Non-pigmented ciliary epithelial cell (primary cell): ENCODE measurements at places on chromosomes 7 and 10.

DNA sequence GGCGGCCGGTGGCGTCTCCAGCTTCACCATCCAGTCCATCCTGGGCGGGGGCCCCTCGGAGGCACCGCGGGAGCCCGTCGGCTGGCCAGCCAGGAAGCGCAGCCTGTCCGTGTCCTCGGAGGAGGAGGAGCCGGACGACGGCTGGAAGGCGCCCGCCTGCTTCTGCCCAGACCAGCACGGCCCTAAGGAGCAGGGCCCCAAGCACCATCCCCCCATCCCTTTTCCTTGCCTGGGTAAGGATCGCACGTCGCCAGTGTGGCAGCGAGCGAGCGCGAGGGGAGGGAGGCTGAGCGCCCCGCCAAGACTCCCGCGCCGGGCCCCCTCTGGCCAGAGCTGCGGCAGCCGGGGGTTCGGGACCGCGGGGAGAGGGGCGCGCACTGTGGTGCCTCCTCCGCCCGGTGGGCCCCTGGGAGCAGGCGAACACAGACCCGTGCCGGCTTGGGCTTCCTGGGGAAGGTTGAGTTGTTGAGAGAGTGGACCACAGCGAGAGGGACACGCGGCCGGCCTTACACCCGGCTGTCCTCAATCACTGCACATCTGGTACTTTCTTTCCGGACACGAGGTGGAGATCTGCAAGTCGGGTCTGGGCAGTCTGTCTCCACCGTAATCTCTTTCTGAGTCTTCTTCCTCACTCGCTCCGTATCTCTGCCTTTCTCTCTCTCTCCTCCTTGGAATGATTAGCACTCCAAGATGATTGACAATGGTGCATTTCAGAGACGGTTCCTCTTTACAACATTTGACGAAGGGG, 652 bp downstream of the HMX2 start:
- DNase-seq, result no peak

DNA sequence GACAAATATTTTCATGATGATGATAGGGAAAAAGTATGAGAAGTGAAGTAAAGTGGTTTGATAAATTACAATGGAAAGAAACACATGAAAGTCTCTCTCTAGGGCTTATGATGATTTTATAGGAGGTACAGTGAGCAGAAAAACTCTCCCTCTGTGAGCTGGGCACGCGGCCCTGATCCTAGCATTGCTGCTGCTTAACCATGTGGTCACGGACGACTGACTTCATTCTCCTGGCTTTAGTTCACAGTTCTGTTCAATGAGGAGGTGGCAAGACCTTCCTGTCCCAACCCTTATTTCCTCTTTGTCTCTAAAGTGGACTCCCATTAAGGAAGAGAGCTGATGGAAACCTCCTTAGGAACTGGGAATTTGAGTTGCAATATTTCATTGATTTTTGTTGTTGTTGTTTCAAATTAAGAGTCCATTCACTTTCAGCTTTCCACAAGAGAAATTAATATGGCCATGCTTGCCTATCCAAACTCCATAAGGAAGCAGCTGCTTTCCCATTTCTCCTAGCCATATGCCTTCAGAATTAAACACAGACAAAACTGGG, 8.2 kb upstream of the PON3 start:
- no peak for DNase-seq

DNA sequence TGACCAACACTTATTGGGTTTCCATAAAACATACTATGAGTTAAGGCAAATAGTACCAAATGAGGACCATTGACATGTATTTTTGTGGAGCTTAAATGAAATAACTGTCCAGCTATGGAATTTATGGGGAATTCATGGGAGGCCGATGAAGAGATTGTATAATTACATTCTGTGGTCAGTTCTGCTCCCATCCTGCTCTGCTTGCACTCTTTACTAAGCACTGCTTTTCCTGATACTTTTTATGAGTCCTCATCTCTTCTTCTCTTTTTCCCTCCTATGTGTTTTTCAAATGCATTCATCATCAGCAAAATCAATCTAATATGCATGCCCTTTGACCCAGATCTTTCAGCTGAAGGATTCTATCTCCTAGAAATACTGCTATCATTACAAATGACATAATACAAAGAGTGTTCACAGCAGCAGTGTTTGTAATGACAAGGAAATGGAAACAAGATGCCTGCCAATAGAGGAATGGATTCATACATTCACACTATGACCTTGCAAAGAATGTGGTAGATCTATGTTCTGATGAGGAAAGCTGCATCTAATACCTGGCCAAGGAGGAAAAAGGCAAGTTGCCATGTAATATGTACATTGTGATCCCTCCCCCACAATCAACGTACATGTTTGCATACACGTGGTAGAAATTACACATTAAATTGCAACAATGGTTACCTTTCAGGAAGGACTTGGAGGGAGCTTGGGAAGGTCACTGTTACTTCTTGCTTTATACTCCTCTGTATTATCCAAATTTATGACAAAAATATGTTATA, 73.9 kb downstream of the PCGF5 start:
- DNase-seq, result no peak

GRCh38 chr7:124088590-124088989, 55.7 kb upstream of the TMEM229A start:
- DNase-seq, result no peak

DNA sequence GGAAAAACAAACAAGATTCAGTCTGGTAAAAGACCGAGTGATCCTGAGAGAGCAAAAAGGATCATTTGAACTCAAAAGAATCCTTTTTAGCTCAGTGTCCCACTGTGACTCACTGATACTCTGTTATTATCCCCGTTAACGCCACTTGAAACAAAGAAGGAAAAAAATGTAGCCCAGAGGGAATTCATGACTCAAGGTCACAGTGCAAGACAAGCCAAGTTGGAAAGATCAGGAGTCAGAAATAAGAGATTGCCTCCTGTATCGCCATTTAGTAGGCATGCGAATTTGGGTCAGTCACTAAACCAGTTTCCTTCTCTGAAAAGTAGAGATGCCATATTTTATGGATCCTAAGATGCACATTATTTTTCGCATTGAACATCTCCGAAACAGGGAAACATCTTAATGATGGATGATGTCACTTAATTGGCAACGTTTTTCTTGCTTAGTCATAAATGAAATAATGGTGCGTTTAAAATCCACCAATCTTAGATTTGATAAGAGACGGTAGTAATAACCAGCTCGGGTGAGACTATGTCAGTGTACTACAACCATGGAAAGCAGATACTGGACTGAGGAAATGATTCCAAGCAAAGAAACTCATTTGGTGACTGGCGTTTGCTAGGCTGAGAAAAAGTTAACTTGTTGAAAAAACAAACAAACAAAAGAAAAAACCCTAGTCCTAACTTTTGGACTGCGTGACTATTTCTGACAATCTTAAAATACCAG, 502.0 kb upstream of the CELF2 start:
- no peak for DNase-seq

GRCh38 chr7:31882187-31882586, 188.0 kb downstream of the PDE1C start:
- no peak for DNase-seq

- DNase-seq, result no peak
These were observed 982 bp downstream of the COBL start for GRCh38 chr7:51315393-51316261.

GRCh38 chr10:114879541-114880158, 58.1 kb downstream of the FHIP2A start:
- no peak for DNase-seq

GRCh38 chr10:116891208-116891607, 41.9 kb downstream of the ENO4 start:
- DNase-seq, result peak; percentile 83

- DNase-seq, result no peak
These were observed 2.9 kb downstream of the FZD8 start for GRCh38 chr10:35639021-35639727.

GRCh38 chr7:100968031-100968430, 1.3 kb upstream of the MUC12 start:
- DNase-seq, result no peak

DNA sequence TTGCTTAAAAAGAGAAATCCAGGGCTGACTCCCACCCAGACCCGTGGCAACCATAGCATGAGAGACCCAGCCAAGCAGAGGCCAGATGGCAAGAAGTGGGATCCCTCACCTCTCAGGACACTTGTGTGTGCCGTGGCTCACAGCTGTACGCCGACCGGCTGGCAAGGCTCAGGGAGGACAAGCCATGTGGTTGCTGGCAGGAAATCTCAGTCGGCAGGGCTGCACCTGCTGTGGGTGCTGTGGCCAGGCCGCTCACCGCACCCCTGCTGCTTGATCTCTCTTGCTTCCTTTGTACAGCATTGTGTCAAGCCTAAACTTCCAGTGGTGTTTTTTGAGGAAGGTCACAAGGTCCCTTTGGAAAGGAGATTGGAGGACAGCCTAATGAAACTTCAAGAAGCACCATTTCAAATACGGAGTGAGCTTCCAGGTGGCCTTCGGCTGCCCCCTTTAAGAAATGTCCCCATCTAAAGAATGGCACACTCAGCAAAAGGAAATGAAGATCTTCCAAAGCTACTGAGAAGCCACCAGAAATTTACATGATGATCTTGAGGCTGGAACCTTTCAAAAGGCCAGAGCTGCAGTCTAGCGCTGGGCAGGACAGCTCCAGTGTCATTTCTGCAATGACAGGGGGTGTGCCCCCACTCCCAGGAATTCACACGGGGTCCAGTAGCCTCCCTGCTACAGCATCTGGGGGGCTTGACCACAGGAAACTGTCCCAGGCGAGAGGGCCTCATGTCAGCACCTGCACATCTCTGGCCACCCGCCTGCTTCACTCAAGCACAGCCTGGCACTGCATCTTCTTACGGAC, 409.0 kb upstream of the MGMT start:
- no peak for DNase-seq

GRCh38 chr7:137847568-137848050, 835 bp upstream of the DGKI start:
- DNase-seq, result no peak

DNA sequence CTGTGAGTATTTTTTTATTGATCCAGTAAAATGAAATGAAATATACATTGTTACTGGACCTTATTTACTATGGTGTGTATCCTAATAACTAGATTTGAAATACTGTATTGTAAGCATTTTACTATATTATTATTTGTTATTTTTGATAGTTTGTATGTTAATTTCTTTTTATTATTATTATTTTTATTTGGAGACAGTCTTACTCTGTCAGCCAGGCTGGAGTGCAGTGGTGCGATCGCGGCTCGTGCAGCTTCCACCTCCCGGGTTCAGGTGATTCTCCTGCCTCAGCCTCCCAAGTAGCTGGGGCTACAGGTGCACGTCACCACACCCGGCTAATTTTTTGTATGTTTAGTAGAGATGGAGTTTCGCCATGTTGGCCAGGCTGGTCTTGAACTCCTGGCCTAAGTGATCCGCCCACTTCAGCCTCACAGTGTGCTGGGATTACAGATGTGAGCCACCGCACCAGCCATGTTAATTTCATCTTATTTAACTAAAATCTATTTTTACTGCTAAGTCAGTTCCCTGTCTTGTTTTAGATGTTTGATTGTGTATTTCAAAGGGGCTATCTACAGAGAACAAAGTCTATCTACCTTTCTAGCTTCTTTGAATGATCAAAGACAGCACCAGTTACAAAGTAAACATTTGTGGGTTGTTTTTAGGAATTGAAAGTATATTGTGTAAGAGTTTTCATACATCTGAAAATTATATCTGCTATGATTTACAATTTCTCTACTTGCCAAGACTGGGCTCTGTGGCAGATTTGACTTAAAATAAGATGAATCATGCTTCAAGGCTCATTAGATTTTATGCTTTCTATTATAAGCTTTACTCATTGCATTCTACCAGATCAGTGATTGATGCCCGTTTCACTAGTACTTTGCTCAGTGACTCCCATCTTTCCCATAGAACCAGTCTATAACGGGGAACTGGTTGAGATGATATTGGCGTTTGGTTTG, 41.6 kb downstream of the CDC123 start:
- DNase-seq, result no peak

- no peak for DNase-seq
These were observed 80.3 kb downstream of the WDR11 start for GRCh38 chr10:120931423-120931822.

GRCh38 chr10:60992636-60993035, 48.7 kb upstream of the RHOBTB1 start:
- DNase-seq, result no peak

GRCh38 chr7:17669204-17669603, 271.1 kb downstream of the SNX13 start:
- DNase-seq, result no peak

DNA sequence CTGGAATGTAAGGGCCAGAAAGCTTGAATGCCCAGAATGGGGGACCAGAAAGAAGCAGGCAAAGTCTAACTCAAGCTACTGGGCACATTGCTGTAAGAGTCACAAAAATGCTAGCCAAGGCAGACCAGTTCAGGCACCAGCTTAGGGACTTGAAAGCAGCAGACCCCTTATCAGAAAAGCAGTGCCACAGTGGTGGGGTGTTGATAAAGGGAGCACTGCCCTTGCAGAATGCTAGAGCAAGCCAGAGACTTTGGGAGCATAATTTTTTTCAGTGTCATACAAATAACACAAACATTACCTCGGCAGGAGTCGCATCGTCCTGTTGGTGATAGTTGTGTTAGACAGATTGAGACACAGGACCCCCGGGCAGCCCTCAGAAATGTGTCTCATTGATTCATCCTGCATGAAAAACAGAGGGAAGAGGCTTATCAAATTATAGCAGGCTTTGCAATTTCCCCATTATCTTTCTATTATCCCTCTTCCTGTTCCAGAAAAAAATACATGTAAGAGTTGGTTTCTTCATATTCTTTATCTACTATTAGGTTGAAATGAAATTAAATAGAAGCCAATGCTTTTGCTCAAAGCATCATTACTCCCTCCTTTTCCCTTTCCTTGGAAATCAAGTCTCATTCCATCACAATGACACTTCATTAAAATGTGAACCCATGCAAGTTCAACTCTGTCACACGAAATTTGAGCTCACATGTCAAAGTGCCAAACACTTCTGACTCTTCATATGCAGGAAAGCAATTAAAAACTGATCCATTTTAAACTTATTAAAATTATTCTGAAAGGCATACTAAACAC, 13.4 kb downstream of the LRRC17 start:
- no peak for DNase-seq

GRCh38 chr7:155300641-155301452, 3.2 kb downstream of the INSIG1 start:
- no peak for DNase-seq

DNA sequence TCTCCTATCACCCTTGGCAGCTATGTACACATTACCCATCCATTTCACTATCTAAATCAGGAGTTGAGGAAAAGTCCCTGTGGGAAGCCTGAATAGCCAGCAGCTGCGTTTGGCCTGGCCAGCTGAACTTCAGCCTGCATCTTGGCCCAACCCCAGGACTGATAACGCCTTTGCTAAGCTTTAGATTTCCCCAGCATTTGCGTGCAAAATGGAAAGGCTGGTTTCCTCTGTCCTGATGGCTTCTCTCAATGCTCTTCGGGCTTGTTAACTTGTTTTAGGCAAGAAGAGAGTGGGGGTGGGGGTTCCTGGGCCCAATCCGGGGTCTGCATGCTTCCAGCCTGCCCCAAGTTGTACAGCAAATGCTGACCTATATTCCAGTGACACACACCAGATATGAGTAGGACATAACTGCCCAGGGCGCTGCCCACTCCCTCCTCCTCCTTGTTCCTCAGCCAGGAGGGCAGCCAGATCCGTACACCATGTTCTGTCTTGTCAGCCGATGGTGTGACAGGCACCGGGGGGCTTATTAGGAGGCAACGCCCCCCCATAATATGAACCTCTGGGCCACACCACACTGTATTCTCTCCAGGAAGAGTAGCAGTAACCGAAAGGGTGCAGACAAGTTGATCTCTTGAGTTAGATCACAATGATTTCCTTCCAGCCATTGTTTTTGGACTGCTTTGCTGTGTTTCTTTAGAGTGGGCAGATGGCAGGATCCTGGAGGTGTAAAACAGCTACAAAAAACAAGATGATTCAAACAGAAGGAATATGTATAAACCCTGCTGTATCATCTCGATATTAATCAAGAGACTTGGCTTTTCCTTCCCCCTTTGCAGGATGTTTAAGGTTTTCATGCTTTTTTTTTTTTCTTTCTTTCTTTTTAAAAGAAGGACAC, 339.0 kb downstream of the RNLS start:
- DNase-seq, result no peak
